ENCODE measurements at places on chromosomes 2 and 18.

- DNase-seq = no peak
Observed at GRCh38 chr2:234593636-234594035, 96.8 kb upstream of the ARL4C start.

- no peak for DNase-seq
Observed at GRCh38 chr2:230899786-230900185, 25.3 kb downstream of the GPR55 start.

DNA sequence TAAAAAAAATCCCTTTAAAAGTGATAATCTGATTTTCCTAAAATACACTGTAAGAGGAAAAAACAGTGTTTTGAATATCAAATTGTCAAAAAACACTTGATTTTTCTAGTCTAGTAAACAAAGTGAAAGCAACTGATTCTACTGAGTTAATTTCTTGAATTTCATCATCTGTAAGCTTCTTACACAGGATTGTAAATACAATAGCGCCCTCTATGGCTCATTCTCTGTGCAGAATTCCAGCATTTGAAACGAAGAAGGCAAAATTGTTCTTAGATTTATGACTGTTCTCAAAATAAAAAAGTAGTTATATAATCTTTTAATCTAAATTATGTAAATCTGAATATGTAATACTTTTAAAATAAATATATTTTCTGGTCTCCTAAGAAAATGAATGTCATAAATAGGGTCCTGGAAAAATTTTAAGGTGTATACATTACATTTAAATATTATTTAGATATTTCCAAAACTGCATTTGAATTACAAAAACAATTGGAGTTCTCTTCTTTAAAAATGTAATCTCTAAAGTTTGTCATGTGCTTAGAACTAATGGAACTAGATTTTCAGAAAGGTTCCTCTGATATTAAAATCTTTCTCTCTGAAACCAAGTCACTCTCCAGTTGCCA, 176.9 kb upstream of the MC4R start:
- peak; percentile 62 for DNase-seq

GRCh38 chr2:32372519-32373182, 15.8 kb downstream of the BIRC6 start:
- no peak for DNase-seq

DNA sequence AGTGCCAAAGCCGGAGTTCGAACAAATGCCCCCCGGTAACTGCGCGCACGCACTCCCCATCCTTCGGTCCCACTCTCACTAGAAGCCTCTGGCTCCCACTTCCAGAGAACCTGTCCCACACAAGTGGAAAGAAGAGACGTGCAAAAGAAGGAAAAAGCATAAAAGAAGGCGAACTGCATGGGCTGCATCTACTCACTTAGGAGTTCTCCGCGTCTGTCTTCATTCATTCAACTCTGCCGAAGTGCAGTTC, 312 bp downstream of the NR4A2 start:
- DNase-seq = no peak

DNA sequence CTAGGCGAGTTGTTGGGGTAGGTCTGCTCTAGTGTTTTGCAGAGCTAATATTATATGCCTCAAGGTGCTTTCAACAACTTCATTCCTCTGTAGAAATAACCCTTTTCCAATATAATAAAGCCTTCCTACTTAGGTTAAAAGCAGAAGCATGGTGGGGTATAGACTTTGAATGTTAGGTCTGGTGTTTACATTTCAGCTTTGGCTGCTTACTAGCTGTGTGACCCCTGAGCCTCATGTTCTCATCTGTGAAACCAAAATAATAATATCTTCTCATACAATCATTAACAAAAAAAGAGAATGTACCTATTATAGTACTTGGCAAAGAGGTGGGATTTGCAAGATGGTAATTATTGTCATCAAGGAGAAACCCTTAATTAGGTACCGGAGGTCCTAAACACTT, 386.6 kb downstream of the NBAS start:
- no peak for DNase-seq

DNA sequence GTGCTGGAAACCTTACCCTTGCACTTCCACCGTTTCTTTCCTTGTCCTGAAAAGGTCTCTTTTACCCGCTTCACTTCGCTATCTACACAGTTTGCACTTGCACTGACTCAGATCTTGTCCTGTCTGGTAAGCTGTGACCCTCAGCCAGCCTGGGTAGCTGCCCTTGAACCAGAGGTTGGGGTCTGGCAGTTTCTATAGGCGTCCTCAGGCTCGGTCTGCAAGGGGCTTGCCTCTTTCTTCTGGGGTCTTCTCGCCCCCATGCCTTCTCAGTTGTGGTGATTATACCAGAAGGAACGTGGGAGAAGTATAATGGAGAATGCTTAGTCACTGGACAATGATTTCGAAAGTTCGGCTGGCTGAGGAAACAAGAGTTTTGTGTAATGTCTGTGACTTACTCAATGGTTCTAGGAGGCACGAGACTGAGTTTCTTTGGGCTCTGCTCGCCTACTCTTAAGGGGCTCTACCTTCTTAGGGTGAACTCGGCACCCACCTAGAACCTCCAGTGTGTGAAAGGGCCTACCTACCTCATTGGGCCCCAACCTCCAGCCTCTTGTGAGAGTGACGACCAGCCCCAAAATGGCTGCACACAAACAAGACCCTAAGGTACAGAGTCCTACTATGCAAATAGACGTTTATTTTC, 6.9 kb upstream of the STAT1 start:
- DNase-seq = no peak

GRCh38 chr2:222701721-222702131, 30.3 kb downstream of the MOGAT1 start:
- DNase-seq = no peak

GRCh38 chr2:174004905-174005605, 39.9 kb upstream of the SP3 start:
- DNase-seq = peak; percentile 46

DNA sequence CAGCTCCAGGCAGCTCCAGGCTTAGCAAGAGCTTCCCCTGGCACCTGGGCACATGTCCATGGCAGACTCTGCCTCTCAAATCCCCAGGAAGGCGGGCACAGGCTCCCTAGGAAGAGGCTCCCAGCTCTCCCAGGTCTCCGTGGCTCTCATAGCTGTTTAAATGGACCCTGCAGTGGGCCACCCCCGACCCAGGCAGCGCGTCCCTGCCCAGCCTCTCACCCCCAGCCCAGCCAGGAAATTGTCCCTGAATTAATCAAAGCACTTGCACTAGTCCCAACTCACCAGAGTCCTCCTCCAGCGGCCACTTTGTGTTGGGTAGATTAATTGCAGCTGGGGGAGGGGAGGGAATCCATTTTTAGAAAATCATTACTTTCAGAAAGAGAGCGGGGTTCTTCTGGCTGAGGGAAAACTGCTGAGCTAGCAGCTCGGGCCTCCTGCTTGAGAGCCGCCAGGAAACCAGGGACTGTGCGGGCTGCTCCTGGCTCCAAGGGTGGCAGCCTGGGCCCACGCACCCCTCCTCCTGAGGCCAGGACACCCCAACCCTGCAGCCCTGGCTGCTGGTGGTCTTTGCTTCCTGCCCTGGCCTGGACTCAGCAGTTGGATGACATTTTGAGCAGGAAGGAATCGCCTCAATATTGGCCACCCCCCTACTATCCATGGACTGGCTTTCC, 36.0 kb downstream of the SMAD7 start:
- DNase-seq = no peak

- DNase-seq = peak; percentile 29
Observed at GRCh38 chr2:46983065-46983801, 67.6 kb upstream of the MCFD2 start.

GRCh38 chr2:150150144-150150543, 337.3 kb downstream of the RND3 start:
- no peak for DNase-seq

DNA sequence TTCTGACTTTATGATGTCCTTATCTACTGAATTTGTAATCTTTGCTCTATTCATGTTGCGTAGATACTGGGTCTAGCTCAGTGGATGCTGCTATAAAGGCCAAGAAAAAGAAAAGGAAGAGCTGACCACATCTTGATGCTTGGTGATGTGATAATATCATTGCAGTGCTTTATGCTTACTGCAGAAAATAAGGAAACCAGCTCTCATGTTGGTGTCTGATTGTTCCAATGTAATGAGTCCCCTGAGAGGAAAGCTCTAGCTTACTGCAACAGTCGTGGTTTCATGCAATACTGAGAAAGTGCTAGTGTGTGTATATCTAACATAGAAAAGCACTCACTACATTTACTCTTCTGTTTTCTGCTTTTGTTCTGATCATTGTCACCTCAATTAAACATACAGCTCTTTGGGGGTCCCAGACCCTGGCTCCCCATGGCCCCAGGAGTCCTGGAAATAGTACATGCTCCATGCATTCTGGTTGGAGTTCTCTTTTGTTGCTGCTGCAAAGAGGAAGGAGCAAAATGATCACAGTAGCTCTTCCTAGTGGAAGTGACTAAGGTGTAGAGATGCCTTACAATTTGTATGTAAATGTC, 338.8 kb downstream of the CYRIA start:
- no peak for DNase-seq

DNA sequence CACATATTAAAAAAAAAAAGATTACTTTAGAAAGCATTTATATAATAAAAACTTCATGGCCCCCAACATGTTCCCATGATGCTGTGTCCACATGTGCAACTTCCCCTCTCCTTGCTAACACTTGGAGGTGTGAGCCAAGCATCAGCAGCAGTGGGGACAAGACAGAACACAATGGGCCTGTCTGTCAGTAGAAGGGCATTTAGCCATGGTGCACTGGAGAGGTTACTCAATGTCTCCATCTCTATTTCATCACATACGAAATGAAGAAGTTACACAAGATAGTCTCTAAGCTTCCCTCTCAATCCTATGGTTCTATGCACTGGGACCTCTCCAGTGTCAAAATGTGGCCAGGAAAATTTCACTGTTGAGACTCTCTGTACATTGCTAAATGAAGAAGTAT, 2.5 kb downstream of the VIT start:
- DNase-seq = no peak

DNA sequence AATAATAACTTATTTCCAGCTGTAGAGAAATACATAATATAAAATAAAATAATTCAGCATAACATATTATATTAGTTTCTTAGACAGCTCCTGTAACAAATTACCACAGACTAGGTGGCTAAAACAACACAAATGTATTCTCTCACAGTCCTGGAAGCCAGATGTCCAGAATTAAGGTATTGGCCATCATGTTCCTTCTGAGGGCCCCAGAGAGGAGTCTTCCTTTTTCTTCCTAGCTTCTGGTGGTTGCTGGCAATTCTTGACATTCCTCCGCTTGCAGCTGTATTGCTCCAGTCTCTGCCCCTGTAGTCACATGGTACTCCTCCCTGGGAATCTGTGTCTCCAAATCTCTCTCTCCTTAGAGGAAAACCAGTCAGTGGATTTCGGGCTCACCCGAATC, 146.8 kb downstream of the RBM43 start:
- DNase-seq = peak; percentile 20

GRCh38 chr2:171584001-171584400, 61.7 kb downstream of the CYBRD1 start:
- DNase-seq = no peak

- peak; percentile 86 for DNase-seq
Observed at GRCh38 chr2:121128741-121129659, 156.0 kb downstream of the TFCP2L1 start.

DNA sequence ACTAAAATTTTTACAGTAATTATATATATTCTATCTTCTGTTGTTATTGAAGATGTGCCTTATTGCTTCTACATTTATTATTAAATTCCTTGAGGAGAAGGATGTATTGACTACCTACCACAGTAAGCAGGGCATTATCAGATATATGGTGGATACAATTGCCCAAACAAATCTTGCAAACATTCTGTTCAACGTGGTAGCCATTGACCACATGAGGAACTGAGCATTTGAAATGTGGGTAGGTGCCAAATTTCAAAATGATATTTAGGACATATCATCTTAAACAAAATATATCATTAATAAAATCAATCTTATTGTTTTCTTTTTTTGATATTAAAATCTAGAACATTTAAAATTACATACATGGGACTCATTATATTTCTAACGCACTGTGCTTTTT, 11.1 kb downstream of the SCN3A start:
- no peak for DNase-seq

DNA sequence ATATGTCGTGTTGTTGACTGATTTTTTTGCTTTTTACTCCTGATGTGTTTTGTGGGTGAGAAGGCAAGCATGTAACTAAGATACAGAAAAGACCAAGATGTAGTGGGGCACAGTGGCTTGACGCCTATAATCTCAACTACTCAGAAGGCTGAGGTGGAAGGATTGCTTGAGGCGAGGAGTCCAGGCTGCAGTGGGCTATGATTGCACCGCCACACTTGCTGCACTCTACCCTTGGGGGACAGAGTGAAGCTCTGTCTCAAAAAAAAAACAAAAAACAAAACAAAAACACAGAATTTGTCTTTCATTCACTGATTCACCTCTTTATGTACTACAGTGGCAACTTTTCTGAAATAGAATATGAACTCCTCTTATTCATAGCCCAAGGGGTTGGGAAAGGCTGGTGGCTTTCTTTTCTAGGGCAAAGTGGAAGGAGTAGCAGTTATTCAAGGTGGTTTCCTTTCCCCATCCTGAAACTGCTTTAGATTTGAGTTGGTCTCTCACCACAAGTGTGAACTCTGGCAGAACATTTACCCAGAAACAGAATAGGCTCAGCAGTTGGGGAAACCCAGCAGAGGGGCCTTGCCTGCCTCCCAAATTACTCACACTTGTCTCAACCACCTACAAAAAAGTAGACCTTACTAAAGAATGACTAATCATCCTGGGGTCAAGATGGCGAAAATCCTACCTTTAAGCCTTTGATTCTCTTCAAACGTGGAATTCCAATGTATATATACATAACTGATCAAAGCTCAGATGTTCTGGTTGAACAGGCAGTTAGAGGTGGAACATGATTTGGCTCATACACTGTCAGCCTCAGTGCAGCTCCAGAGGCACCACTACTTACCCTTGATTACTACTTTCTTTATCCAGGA, 6.5 kb downstream of the TANK start:
- no peak for DNase-seq

DNA sequence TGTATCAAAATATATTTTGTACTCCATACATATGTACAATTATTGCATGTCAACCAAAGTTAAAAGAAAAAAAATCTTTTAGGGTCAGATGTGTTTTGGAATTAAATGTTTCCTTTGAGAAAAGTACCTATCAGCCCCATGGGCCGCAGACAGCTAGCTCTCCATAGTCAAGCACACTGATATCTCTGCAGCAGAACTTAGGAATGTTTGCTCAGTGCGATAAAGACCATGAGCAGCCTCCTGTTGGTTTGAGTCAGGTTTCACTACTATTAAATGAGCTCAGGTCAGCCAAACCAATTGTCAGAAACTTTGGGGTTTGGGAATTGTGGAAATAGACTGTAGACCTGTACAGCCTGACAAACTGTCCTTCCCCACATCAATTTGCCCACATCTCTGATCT, 33.7 kb downstream of the LCT start:
- no peak for DNase-seq

Data from mesendoderm (in vitro differentiated cells).